Stimulated activated CD8-positive, alpha-beta memory T cell treated with anti-CD3 and anti-CD28 coated beads, Interleukin-15, amount 100 ng/mL, for 4 hours (primary cell): ENCODE measurements at places on chromosomes 3 and 15.

- no peak for DNase-seq
Observed at GRCh38 chr3:141275973-141276372, 44.3 kb downstream of the PXYLP1 start.

GRCh38 chr3:99562138-99562537 is 76.3 kb upstream of the COL8A1 start:
- no peak for DNase-seq

DNA sequence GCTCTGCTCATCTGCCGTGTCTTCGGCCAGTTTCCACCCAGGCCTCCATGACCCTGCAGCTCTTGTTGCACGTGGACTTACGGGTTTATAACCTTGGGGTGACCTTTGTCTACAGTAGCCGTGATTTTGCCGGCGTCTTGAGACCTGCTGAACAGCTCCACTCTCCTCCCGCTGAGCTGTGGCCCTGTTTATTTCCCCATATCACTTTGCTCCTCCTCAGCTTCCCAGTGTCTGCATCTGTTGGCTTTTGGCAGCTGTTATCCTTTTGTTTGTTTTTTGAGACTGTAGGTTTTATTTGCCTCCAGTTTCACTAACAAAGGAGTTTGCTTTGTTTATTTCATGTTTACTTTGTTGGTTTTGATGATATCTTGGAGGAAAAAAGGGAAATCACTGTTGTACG is 29.3 kb upstream of the SLC28A1 start:
- no peak for DNase-seq

GRCh38 chr15:68097029-68097428 is 42.9 kb downstream of the PIAS1 start:
- DNase-seq, result no peak

DNA sequence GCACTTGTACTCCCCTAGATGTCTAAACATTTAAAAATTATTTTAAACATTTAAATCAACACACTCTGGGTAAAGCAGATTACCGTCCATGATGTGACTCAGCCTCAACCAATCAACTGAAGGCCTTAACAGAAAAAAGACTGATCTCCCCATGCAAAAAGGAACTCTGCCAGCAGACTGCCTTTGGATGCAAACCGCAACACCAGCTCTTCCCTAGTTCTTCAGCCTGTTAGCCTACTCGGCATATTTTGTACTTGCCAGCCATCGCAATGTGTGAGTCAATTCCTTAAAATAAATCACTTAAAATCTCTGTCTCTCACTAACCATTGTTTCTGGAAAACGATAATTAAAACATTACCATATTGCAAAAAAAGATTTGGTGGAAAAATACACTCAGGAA is 375.9 kb downstream of the RSL24D1 start:
- no peak for DNase-seq

DNA sequence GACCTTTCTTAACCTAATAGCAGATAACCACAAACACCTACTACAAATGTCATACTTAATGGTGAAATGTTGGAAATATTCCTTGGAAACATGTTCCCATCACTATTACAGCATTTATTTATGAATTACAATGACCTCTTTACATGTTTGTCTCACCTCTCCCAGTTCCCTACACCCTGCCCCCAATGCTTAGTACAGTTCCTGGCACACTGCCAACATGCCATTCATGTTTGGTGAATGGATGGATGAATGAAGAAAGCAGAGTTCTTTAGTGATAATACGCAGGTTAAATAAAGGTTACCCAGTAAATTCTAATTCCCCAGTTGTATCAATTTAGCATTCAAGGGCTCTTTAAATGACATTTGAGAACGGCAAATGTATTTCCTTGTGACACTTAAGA is 259.9 kb upstream of the ATP11B start:
- no peak for DNase-seq

DNA sequence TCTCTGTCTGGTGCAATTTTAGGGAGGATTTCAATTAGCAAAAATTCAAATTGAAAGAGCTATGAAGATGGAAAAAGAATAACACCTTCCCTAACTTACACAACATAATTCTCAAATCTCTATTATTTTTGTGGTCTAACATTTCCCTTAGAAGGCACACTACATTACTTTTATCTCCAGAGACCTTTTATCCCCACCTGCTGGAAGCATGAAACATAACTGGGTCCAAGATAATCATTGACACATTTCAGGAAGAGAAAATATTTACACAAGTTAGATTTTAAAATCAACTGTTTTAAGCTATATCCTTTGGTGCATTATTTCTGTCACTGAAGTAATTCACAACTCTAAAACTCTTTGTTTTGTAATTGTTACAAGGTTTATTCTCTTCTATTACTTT is 779.5 kb downstream of the ROBO1 start:
- DNase-seq, result no peak

GRCh38 chr3:38524141-38524739 is 28.1 kb downstream of the EXOG start:
- no peak for DNase-seq

- no peak for DNase-seq
Observed at GRCh38 chr3:86208772-86209171, 782.2 kb downstream of the VGLL3 start.

- no peak for DNase-seq
Observed at GRCh38 chr3:46370839-46371518, at the start of gene CCR5. CCR5 (plus strand) TSS chr3:46370946; CDS start chr3:46372903, 1,957 bp downstream.

DNA sequence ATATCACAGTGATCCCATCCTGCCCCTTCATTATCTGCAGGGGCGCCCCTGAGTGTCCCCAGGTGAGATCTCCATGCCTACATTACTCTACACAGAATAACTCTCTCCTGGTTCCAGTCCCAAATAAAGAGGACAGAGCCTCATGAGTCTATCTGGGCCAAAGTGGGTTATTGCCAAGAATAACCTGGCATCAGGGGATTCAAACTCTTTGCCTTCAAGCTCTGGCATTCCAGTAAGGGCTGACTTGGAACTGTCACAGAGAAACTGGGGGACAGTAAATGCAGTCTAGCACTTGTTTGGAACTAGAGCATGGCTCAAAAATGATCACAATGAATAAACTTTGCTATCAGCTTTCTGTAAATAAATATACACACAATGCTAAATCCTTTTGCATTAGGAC is 30.3 kb downstream of the GJD2 start:
- DNase-seq, result no peak

DNA sequence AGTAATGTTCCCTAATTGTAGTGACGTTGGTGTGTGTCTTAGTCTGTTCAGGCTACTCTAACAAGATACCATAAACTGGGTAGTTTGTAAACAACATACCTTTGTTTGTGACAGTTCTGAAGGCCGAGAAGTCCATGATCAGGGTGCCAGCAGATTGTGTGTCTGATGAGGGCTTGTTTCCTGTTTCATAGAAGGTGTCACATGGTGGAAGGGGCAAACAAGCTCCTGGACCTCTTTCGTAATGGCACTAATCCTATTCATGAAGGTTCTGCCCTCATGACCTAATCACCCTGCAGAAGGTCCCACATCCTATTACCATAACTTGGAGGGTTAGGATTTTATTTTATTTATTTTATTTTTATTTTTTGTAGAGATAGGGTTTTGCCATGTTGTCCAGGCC is 11.1 kb downstream of the ATXN7 start:
- DNase-seq, result no peak

- no peak for DNase-seq
Observed at GRCh38 chr3:9216736-9217135, 32.7 kb downstream of the SRGAP3 start.

DNA sequence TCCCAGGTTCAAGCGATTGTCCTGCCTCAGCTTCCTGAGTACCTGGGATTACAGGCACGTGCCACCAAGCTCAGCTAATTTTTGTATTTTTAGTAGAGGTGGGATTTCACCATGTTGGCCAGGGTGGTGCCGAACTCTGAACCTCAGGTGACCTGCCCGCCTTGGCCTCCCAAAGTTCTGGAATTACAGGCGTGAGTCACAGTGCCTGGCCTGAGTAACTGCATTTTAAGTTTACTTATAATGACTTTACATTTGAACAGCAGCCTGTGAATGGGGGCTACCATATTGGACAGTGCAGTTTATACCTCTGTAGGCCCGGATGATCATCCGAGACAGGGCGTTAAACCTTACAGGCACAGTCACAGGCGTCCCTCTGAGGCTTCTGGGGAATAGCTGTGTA is 24.8 kb downstream of the EAF1 start:
- no peak for DNase-seq

DNA sequence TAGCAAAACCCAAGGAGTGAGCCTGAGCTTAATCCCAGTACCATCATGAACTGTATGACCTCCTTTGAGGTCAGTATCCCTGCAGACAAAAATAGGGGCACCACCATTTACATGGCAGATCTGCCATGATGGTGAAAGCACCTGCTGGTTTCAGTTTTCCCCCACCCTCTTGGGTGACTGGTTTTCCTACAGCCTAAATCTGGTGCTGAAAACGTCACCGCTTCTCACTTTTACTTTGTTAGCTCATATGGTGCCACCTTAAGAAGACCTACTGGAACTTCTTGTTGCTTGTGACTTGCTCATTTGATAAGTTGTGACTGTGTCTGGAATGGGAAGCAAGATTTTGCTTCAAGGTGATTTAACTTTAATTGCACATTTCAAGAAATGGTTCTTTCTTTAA is 5.1 kb downstream of the PPP1R2 start:
- no peak for DNase-seq

DNA sequence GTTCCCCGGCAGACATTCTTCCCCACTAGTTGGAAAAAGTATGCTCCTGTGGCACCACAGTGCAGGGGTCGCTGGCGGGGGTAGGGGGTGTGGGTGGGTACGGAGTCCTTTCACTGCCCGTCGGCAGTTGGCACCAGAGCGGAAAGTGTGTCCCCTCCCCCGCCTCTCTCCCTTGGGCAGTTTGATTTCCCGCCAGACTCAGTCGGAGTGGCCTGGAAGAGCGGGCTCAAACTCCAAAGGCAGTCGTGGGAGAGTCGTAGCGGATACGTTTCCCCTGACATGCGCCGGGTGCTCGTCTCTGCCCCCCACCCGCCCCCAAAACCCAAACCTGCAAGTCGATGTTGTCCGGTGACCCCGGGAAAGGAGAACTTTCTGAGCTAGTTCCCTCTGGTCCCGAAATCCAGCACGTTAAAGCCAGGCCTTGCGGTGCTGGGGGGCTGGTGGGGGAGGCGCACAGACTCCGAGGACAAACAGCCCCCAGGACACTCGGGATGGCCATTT is 4.4 kb upstream of the FOXB1 start:
- DNase-seq, result no peak

DNA sequence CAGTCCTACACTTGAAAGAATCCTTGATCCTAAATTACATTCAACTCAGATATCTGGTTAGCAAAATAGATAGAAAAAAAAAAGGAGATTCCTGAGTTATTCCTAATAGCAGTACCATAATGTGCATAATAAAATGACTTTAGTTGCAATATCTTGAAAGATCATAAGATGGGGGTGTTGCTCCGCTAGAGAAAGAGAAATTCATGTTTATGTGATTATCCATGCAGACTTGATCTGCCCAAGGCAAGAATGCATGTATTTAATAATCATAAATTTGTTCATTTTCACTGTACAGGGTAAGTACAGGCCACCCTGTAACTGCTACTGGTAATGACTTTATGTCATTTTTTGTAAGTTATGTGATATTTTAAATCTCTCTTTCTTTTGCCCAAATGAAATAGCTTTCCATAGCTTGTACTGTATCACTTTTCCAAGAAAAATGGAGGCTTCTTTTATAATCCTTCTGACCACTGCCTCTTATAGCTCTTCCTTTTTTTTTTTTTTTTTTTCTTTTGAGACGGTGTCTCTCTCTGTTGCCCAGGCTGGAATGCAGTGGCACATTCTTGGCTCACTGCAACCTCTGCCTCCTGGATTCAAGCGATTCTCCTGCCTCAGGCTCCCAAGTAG is 84.6 kb downstream of the HCN4 start:
- DNase-seq, result no peak

- no peak for DNase-seq
Observed at GRCh38 chr3:191376516-191377141, 46.3 kb upstream of the UTS2B start.

GRCh38 chr15:99114511-99115299 is 9.8 kb downstream of the SYNM start:
- DNase-seq, result no peak

DNA sequence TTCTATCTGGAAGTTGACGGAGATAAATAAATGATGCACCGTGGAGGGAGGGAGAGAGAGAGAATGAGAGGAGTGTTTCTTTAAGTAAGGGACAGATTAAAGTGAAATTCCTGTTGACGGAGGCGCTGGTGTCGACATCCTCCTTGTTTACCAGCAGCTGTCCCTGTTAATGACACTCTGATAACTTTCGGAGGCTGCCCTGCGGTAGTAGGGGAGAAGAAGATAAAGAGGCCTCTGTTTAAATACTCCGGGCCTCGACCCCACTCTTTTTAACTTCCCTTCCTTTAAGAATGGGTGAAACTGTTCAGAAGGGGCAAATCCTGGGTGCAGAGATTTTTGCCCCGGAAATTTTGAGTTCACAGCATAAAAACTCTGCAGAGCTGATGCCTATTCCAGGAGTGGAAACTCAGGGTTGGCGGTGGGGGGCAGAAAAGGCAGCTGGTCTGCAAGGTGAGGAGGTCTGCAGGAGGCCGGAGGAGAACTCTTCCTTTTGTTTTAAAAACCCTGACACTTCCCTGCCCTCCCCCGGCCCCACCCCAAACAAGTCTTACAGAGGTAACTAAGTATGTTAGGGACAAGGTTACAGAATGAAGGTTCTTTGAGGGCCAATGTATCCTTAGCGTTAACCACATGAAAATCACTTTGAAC is 276.6 kb upstream of the NR2F2 start:
- no peak for DNase-seq

DNA sequence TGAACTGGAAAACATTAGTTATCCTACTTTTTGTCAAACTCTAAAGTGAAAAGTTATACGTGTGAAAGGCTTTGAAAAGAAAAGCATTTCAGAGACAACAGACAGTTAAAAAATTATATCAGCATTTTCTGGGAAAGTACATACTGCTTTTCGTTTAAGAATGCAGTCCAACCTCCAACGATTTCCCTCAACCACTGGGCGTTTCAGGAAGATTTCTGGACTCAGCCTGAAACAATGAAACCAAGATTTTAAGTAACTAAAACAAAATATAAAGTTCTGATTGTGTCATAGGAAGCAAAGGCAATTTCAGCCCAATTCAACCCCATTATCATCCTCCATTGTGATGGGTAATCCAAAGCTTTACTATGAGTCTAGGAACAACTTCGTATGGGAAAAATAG is 110.7 kb downstream of the PLD1 start:
- DNase-seq, result no peak
